ENCODE measurements at places on chromosomes 11 and 22.

DNA sequence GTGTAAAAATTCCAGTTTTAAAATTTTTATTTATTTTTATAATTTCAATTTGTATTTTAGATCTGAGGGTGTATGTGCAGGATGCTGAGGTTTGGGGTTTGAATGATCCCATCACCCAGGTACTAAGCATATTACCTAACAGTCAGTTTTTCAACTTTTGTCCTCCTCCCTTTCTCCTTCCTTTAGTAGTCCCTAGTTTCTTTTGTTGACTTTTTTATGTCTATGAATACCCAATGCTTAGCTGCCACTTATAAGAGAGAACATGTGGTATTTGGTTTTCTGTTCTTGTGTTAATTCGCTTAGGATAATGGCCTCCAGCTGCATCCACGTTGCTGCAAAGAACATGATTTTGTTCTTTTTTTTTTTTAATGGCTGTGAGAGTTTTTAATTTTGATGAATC is 35.7 kb upstream of the UCP3 start:
- no peak for DNase-seq

GRCh38 chr22:17435375-17435774 is 66.1 kb downstream of the CECR2 start:
- no peak for DNase-seq

- DNase-seq: no peak
These were observed 22.2 kb upstream of the NAP1L4 start for GRCh38 chr11:3014057-3014938.

DNA sequence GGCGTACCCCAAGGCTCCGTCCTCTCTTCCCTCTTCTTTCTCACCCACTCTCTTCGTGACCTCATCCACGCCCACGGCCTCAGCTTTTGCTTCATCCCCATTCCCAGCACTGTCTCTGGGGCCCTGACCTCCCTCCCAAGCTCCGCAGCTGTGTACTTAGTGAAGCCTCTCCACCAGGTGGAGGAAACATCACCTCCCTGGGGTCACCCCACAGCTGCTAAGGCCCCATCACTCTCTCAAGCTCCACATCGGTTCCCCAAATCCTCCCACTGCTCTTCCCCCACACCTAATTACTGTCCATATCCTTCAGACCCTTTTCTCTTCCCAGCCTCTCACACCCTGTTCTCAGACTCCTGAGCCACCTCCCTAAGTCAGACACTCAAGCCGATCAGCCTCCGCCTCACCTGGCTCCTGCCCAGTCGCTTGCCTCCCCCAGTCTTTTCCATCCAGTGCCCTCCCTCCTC is 7.9 kb upstream of the SYT7 start:
- DNase-seq: no peak

- DNase-seq: no peak
These were observed 123.4 kb downstream of the COMMD9 start for GRCh38 chr11:36165621-36166397.

- peak; percentile 32 for DNase-seq
These were observed 13.0 kb upstream of the OR6A2 start for GRCh38 chr11:6812390-6813005.

DNA sequence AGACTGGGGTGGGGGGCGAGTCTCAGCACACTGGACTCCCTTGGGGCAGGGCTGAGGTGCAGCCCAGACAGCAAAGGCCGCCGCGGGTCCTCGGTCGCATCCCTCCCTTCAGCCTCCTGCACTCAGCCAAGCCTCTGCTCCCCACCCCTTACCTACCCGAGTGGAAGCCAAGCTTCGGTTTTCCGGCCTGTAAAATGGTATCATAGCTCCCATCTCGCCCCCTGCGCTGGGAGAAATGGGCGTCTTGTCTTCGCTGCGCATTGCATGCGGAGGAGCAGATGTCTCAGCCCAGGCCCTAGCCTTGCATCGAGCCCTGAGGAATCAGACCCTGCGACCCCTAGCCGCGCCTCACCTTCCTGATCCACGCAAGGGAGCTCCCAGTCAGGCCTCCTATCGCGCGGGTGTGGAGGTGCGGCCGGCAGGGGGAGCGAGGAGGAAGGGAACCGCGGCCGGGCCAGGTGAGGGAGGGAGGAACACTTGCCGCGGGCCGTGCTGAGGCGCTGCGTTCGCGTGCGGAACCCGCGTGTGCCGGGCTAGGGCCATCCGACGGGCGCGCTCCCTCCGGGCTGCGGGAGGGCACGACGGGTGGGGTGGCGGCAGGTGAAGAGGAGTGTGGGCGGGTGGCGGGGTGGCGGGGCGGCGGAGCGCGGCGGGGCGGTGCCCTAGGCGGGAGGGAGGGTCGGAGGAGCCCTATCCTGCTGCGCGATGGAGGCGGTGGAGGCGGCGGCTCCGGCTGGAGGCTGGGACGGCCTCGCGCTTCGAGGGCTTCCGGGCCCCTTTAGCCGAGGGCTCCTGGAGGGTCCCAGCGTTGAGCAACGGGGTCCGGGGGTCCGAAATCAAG is 4.1 kb upstream of the TBX1 start:
- peak; percentile 44 for DNase-seq
